Activated naive CD4-positive, alpha-beta T cell treated with anti-CD3 and anti-CD28 coated beads for 36 hours (primary cell): ENCODE measurements at places on chromosomes 12 and 14.

GRCh38 chr12:94561943-94562411 is 88.4 kb downstream of the TMCC3 start:
- peak; percentile 11 for DNase-seq

DNA sequence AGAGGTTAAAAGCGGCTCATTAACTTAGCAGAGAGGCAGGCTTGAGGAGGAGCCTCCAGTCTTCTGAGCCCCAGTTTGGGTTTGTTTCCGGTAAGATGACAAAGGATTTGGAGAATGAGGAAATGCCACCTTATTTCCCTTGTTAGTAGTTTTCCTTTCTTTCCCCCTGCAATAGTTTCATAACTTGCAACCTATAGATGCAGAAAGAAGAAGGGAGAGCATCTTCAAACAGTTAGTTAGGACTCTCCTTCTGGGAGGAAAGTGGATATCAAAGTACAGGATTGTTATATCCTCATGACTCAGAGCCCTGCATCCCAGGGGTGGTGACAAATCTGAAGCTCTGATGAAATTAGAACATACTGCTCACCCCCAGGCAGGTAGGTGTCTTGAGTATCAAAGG is 180.7 kb upstream of the SLC38A2 start:
- peak; percentile 25 for DNase-seq

DNA sequence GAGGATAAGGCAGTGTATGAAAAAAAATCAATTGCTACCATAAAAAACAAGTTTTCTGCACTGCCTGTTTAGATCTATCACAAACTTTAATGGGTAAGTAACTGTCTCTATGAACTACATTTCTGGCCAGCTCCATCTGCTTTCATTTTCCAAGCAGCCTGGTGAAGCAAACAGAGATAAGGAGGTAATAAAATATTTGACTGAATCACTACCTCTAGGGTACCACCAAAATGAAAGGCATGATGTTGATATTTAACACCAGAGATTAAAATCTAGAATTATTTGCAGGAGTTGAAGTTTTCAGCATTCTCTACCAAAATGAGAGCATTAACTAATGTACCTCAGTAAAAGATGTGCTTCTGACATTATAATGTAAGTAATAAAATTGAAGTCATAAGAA is 863.5 kb upstream of the MGAT4C start:
- no peak for DNase-seq

- no peak for DNase-seq
These were observed 41.9 kb downstream of the IFNG-AS1 start for GRCh38 chr12:68031174-68031573.

GRCh38 chr12:107560165-107560898 is 125.3 kb upstream of the PWP1 start:
- DNase-seq: no peak

DNA sequence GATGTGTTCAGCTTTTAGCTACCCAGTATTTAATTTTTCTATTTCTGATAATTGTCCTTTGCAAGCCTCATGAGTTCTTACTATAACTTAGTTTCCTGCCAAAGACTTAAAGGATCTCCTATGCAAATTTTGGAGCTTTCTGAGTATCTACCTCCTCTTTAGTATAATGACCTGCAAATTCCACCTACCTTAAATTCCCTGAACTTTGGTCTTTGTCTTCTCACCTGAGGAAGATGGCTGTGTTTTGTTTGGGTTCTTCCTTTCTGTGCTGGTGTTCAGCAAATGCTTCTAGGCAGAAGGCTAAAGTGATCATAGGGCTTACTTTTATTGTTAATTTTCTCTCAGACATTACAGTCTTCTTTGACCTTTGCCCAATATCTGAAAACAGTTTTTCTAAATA is 142.8 kb downstream of the FUT8 start:
- no peak for DNase-seq

- DNase-seq: no peak
These were observed 2.2 kb downstream of the BTBD7 start for GRCh38 chr14:93330609-93331000.

GRCh38 chr12:114339626-114340025 is 66.3 kb downstream of the TBX5 start:
- DNase-seq: no peak

DNA sequence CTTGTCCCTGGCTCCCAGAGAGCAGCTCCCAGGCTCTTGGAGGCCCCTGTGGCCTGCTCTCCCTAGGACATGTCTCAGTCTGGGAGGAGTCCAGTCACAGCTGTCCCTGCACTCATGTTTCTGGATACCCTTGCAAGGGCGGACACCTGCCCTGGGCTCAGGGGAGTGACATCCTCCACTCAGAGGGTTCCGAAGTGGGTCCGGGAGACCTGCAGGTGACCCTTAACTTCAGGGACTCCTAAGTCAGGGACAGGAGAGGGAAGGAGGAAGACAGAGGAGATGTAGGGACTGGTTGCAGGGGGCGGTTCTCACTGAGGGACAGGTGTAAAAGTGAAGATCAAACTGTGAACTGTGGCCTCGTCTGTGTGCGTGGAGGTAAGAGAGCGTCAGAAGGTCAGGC is 37.6 kb downstream of the CACNA2D4 start:
- no peak for DNase-seq
